ENCODE measurements at places on chromosomes 2 and 18. TPM values are rescaled to one million over a fixed set of nuclear protein-coding genes. Genes with fewer than 3 reads are reported as not detected.

The KCNG3 gene
- 0.27 TPM for total RNA-seq

DNA sequence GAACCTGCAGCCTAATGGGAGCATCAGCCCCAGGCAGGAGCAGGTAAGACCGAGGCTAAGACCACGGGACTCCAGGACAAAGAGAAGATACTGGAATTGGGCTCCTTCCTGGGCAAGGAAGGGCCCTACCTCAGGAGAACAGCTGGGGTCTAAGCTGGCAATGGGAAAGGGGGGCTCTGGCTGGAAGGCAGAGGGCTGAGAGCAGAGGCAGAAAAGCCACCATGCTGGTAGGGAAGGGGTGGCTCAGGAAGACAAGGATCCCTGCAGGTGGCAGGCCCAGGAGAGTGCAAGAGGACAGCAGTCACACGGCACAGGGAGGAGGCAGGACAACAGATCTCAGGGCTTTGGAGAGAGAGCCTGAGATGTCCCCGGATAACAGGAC lies 203.5 kb downstream of the NDUFA10 start:
- no peak for DNase-seq

GRCh38 chr2:74777161-74777900 lies 56.6 kb upstream of the HK2 start:
- DNase-seq = no peak

GRCh38 chr2:58473165-58473564 lies 232.0 kb upstream of the FANCL start:
- DNase-seq = no peak

The KRCC1 gene
- total RNA-seq = 18.7 TPM

GRCh38 chr2:106759966-106760365 lies 126.0 kb downstream of the ST6GAL2 start:
- DNase-seq = no peak
